Renal pelvis (tissue), 12 donors: ENCODE measurements at places on chromosomes 12 and 14.

- DNase-seq: no peak
These were observed 40.6 kb upstream of the LRTM2 start for GRCh38 chr12:1779783-1780182.

- DNase-seq: no peak
These were observed 7.9 kb upstream of the PRMT8 start for GRCh38 chr12:3483089-3483488.

- DNase-seq: no peak
These were observed 68.3 kb downstream of the SCARB1 start for GRCh38 chr12:124795081-124795948.

GRCh38 chr12:53180931-53181645, 363 bp upstream of the CSAD start:
- peak; percentile 81 for DNase-seq

DNA sequence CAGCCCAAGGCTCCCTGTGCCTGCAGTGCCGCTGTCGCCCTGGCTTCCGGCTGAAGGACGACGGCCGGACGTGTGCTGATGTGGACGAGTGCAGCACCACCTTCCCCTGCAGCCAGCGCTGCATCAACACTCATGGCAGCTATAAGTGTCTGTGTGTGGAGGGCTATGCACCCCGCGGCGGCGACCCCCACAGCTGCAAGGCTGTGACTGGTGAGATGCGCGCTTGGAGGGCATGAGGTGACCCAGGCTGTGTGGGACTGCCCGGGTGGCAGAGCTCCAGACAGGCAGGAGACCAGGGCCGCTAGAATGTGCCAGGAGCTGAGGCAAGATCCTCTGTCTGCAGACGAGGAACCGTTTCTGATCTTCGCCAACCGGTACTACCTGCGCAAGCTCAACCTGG, 19.6 kb upstream of the NXPH4 start:
- no peak for DNase-seq

GRCh38 chr12:105032703-105033357, 46.7 kb downstream of the NOPCHAP1 start:
- DNase-seq: no peak

GRCh38 chr12:81245907-81246570, 168.2 kb downstream of the ACSS3 start:
- no peak for DNase-seq

DNA sequence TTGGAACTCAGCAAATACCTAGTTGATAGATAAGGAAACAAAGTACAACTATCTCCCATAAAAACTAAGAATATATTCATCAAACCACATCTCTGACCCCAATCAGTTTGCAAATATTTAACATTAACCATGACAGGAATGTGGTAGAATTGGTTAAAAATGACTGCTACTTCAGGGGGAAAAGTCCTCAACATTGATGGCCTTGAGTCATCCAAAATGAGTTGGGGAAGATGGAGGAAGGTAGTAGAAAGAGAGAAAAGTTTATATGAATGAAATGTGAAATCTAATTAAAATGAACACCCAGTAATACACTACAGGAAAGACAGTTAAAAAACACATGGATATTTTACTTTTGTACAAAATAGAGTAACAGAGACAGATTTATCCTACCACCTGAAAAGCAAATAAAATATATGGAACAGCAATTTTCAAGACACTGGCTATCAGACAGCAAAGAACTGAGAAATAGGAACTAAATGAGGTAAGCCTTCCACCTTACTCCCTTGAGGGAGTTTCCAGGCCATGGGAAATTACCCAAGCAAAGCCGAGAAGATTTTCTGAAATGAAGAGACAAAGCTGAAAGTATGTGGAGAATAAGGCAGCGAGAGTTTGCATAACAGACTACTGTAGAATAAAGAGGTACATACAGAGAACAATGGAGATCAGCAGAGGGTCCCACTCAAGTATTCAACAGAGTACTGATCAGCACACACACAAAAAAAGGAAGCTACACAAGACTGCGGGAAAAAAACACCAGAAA, 49.6 kb downstream of the TC2N start:
- DNase-seq: no peak

- no peak for DNase-seq
These were observed 6.0 kb downstream of the CCDC60 start for GRCh38 chr12:119340578-119340977.

DNA sequence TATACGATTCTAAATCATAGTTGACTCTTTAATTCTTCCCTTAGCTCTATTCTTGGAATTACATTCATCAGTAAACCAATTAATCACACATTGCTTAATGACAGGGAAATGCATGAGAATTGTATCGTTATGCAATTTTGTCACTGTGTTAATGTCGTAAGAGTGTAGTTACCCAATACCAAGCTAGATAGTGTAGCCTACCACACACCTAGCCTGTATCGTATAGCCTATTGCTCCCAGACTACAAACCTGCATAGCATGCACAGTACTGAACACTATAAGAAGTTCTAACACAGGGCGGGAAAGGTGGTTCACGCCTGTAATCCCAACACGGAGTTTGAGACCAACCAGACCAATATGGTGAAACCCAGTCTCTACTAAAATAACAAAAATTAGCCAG, 24.7 kb downstream of the HNRNPC start:
- DNase-seq: no peak

- DNase-seq: peak; percentile 21
These were observed 101.2 kb upstream of the STXBP6 start for GRCh38 chr14:25150934-25151790.

DNA sequence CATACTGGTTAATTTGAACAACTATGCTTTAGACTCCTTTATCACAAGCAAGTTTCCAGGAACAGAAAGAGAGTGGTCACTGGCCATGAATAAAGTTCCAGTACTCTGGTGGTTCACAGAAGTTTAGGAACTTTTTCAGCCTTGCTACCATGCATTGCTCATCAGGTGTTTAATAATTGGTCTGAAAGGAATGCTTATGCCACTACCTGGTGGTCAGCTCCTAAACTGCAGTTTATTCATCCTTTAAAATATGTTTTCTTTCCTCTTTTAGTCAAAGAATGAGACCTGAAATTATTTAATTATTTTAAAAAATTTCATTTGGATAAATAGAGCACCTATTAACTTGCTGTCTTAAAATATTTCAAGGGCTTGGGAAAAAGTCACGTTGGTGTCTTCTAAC, 260.1 kb upstream of the OR4E1 start:
- no peak for DNase-seq

GRCh38 chr14:101635749-101636560, 74.7 kb downstream of the DIO3 start:
- no peak for DNase-seq

GRCh38 chr14:75561013-75561432, 17.4 kb upstream of the FLVCR2 start:
- DNase-seq: peak; percentile 84

GRCh38 chr14:31258427-31259039, 50.9 kb upstream of the HECTD1 start:
- DNase-seq: no peak

GRCh38 chr14:65439117-65439516, 26.6 kb downstream of the FUT8 start:
- DNase-seq: no peak

DNA sequence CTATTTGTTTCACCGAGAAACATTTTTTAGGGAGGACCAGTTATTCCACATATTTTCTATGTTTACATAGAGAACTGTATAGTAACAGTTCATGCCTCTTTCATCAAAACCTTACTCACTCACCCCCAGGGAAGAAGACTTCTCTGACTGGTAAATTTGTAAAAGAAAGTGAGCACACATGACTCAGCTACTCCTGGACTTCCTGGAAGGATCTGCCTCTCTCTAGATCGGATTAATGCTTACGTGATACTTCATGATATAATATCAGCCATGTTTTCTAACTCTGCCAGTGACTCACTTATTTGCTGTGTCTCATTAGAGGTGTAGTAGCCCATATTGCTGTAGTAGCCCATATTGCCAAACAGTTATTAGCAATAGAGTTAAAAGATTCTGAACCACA, 494.3 kb upstream of the ATXN7L3B start:
- DNase-seq: no peak

GRCh38 chr12:8692573-8692972, 5.2 kb upstream of the RIMKLB start:
- peak; percentile 87 for DNase-seq

- DNase-seq: no peak
These were observed 271.0 kb upstream of the RTL1 start for GRCh38 chr14:101174522-101174838.

GRCh38 chr12:69338120-69338859, 9.9 kb upstream of the LYZ start:
- no peak for DNase-seq

GRCh38 chr14:56244138-56244789, 126.1 kb downstream of the PELI2 start:
- DNase-seq: no peak

- no peak for DNase-seq
These were observed 1108.5 kb downstream of the SLC16A7 start for GRCh38 chr12:60704171-60704914.

GRCh38 chr14:81219759-81220579, 790 bp downstream of the GTF2A1 start:
- peak; percentile 20 for DNase-seq
